Amniotic stem cell (primary cell): ENCODE measurements at places on chromosomes 3 and 15.

DNA sequence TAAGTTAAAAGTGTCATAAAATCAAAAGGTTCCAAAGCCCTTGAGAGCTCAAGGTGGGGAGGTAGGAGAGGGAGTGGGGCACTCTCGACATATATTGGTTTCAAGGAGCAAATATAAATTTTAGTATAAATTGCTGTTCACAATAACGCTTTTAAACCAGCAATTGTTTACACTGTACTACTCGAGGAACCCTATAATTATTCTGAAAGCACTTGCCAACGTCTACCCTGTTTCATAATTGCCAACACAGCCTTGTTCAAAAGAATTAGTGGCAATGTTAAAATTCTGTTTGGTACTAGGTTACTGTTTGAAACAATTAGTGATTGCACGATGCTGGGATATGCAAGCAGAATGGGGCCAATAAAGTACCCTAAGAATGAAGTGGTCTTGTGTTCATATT, 76.3 kb upstream of the ICE2 start:
- no peak for DNase-seq

DNA sequence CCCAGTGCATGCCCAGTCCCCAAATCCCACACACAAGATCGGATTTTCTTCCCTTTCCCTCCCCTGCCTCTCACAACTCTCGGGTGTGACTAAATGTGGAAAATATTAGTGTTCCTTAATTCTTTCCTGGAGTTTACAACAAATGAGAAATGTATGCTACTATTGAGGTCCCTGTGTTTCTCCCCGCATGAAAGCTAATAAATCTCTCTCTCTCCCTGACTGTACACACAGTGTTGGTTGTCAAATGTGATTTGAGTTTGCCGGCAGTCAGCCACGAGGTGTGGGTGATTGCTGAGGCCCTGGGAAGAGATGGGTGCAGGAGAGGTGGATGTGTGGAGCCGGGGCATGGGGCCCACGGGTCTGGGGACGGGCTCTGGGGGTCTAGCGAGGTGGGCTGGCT, 161.4 kb upstream of the IQSEC1 start:
- DNase-seq: no peak

DNA sequence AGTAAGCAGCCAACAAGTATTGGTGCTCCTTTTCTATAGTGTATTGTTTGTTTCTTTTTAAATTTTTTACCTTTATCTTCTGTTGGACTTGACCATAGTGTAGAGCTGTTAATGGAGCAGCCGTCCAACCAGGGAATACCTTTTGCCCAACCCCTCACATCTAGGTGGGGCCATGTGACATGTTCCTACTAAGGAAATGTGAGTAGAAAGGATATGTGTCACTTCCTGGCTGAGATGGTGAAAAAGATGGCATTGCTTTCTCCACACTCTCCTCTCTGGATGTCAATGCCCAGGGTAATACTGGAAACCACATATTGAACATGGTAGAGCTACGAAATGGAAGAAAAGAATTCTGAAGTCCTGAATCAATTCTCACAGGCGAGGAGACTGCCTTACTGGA, 218.8 kb downstream of the TBL1XR1 start:
- DNase-seq: no peak

DNA sequence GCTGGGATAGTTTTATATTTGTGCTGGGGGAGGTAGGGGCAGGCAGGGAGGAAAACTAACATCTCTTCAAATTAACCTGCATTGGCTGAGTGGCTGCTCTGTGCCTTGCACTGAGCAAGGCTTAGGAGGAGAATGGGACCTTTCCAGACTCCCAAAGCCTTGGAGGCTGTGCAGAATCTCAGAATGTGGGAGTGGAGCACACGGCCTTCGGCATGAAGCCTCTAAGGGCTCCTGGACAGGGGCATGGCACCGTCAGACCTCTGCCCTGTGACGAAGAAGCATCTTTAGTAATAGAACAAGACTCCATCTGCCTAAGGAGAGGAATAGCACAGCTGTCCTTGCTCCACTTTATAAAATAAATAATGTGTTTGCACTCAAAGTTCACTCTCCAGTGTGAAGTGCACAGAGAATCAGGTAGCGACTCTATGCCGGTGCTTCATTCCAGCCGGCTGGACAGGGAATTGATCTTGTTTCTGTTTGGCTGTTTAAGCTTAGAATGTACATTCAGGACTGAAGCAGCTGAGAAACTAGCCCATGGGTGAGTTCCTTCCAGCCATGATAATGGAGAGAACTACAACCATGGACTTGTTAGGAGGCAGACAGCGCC, 228.5 kb upstream of the ADAMTS9 start:
- DNase-seq: no peak

DNA sequence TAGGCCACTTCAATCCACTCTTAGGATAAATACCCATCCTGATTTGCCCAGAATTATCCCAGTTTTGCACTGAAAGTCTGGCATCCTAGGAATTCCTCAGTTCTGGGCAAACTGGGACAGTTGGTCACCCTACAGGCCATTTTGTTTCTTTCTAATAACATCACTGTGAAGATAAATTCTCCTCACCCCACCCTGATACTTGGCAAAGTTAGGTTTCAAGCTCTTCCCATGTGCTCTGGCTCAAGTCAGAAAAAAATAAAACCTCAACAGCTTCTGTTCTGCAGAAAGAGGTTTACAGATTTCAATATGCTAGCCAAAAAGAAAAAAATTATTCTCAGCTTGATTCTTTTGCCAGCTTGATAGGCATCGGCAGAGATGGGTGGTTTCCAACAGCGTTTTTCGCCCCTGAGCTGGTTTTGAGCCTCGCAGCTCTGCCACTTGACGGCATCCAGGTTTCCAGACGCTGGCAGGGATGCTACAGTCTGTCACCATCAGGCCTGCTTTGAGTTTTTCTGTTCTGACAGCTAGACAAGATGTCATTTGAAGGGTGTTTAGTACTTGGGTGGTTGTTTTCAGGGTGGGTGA, 171.4 kb downstream of the SSR3 start:
- DNase-seq: no peak

- no peak for DNase-seq
Measured at GRCh38 chr3:95312650-95313049, 1249.8 kb downstream of the NSUN3 start.

- no peak for DNase-seq
Measured at GRCh38 chr3:197846491-197846890, 55.4 kb downstream of the LRCH3 start.

DNA sequence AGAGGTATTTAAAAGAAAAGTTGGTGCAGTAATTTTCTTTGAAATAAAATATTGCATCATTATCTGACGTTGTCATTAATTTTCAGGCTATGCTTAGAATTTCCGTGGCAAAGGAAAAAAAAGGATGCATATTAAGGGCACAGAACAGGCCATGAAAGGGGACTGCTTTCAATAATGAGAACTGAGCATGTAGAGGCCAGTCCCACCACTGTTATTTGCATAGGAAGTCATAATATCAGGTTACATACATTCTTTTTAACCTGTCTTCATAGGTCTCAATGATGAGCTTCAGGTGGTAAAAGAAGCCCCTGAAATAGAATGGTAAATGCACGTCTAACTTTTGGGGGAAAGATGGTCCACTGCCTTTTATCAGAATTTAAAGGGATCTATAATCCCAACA, 272.1 kb upstream of the ALCAM start:
- no peak for DNase-seq

- no peak for DNase-seq
Measured at GRCh38 chr15:68445351-68445750, 13.4 kb upstream of the ITGA11 start.

- no peak for DNase-seq
Measured at GRCh38 chr15:55327387-55327786, 8.4 kb downstream of the PIGB start.

- no peak for DNase-seq
Measured at GRCh38 chr15:36469311-36469966, 110.0 kb upstream of the CDIN1 start.

DNA sequence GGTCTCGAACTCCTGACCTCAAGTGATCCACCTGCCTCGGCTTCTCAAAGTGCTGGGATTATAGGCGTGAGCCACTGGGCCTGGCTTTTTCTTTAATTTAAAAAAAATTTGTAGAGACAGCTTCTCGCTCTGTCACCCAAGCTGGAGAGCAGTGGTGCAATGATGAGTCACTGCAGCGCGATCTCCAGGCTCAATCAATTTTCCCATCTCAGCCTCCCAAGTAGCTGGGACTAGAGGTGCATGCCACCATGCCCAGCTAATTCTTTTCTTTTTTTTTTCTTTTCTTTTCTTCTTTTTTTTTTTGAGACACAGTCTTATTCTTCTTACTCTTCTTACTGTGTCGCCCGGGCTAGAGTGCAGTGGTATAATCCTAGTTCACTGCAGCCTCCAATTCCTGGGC, 19.8 kb downstream of the TUBGCP4 start:
- no peak for DNase-seq

DNA sequence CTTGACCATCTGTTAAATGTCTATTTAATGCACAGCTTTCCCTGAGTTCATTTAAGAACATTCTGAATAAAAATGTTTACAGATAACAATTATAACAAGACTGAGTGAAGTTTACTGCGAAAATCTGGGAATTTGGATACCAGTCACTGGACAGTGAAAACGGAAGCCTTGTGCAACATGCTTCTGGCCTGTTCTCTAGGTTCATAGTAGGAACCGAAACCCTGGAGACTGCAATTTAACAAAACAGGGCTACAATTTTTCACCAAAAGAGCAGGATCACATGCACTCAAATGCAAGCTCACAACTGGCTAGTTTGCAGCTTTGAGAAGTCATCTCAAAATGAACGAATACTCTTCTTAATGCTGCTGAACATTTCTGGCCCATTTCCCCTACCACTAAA, 435.9 kb downstream of the NR2F2 start:
- DNase-seq: no peak

GRCh38 chr3:16768956-16769355, 115.8 kb upstream of the PLCL2 start:
- DNase-seq: no peak

GRCh38 chr15:98952381-98952803, 55.2 kb downstream of the PGPEP1L start:
- no peak for DNase-seq

- DNase-seq: no peak
Measured at GRCh38 chr15:80076321-80077318, 17.1 kb downstream of the ZFAND6 start.

GRCh38 chr15:40251486-40252140, 12.8 kb downstream of the PAK6 start:
- DNase-seq: no peak

DNA sequence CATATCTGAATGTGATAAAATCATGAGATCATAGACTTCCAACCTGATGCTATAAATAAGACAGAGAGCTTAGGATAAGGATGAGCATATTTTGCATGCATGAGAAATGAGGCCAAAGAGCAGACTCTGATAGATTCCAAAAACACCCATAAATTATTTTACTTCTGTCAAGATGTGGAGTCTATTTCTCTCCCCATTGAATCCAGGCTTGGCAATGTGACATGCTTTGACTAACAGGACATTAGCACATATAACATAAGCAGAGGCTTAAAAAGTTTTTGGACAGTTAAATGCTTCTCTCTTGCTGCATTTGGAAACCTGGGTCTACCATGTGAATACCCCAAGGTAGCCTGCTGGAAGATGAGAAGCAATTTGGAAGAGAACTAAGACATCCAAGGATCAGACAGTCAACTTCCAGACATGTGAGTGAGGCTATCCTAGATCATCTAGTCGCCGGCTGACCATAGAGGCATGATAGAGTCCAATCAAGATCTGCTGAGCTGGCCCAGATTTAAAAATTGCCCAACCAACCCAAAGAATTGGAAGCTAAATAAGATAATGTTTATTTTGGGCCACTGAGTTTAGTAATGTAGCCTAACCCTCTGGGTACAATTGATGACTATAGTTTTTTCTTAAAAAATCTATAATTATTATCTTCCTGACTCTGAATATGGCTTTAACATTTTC, 30.3 kb downstream of the MYLK start:
- no peak for DNase-seq

GRCh38 chr3:77530870-77531269, 491.0 kb downstream of the ROBO2 start:
- DNase-seq: peak; percentile 67

GRCh38 chr15:45157974-45158373, 28.2 kb downstream of the DUOX1 start:
- DNase-seq: peak; percentile 28

DNA sequence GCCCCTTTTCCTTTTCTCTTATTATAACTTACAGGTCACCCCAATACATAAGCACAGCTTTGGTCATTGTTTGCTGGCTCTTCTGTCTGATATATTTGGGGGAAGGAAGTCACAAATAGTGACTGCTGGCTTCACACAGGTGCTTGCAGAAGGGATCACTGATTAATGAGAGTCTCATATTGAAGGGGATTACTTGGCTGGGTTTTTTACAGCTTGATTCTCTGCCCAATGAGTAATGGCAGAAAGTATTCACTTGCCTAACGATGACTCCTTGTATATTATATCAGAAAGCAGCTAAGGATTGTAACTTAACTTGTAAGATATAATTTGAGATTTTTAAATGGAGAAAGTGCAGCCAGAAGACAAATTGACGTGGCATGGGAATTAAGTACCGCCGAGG, 119.3 kb upstream of the PFN2 start:
- no peak for DNase-seq

DNA sequence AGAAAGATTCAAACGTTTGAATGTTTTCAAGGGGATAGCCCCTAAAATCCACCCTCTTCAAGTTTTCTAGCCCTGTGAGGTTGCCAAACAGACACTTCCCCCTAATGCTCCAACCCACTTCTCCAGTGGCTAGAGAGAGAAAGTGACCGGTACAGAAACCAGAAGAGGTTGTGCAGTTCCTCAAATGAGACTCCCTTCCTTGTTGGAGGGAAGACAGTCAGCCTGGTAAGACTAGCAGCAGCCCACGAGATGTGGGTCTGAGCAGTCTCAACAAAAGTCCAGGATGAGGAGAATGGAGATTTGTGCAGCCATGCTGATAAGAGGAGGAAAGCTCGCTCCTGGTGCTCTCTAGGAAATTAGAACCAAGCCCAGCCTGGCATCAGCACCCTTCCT, 222.8 kb upstream of the TPRG1 start:
- DNase-seq: no peak

DNA sequence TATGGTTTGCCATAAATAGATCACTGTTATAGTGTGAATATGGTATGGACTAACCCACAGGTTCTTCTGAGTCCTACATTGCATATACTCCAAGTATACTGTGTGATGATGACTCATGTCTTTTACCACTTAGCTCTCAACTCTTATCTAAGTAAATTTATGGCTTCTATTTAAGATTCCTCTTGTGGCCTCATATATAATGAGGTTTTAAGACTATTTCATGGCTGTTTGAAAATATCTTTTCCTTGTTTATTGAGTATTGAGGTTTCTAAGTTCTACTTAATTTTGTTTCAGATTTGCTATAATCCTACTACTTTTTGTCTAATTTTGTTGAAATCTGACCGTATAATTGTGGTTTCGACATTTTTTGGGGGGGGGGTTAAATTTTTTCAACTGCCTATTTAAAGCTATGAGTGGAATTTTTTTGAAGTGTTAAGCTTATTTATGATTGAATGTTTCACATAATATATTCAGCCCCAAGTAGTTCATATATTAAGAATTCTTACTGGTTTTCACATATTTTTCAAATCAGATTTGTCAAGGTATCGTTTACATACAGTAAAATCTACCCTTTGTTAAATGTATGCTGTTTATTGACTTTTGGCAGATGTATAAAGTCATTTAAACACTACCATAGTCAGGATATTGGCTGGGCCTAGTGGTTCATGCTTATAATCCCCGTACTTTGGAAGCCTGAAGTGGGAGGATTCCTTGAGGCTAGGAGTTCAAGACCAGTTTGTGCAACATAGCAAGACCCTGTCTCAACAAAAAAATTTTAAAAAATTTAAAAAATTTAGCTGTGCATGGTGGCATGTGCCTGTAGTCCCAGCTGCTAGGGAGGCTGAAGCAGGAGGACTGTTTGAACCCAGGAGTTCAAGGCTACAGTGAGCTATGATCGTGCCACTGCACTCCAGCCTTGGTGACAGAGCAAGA, 11.7 kb downstream of the SLC25A36 start:
- no peak for DNase-seq
